ENCODE measurements at places on chromosomes 13 and 19.

GRCh38 chr19:35068941-35069634 is 27.6 kb downstream of the HPN start:
- DNase-seq = no peak

DNA sequence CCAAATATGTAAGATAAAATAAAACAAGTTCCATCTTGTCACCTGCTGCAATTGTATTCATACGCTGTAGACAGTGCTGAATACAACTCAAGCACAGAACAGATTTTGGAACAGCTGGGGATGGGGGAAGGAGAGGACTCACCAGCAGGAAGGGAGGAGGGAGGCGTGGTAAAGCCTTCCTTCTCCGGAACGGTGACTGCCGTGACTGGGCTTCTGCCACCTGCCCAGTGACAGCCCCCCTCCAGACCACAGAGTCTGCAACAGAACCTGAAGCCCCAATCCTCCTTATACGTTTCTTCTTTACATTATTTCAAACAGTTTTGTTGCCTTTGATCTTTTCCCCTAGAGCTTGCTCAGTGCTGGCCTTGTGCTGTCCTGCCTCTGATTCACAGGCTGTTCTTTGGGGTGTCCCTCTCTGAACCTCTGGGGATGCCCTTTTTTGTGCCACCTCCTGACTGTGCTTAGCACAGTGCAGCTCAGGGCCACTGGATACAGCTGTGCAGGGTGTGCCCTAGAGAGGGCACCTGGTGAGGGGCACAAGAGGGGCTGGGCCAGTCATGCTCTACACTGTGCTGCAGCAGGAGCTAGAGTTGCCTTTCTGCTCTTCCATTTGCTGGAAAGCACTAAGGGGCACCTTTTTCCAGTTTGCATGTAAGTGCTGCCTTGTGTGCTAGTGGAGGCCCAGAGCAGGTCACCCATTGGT is 213.0 kb downstream of the ZIC5 start:
- no peak for DNase-seq

- DNase-seq = no peak
Observed at GRCh38 chr13:24218977-24219376, 58.5 kb downstream of the SPATA13 start.

DNA sequence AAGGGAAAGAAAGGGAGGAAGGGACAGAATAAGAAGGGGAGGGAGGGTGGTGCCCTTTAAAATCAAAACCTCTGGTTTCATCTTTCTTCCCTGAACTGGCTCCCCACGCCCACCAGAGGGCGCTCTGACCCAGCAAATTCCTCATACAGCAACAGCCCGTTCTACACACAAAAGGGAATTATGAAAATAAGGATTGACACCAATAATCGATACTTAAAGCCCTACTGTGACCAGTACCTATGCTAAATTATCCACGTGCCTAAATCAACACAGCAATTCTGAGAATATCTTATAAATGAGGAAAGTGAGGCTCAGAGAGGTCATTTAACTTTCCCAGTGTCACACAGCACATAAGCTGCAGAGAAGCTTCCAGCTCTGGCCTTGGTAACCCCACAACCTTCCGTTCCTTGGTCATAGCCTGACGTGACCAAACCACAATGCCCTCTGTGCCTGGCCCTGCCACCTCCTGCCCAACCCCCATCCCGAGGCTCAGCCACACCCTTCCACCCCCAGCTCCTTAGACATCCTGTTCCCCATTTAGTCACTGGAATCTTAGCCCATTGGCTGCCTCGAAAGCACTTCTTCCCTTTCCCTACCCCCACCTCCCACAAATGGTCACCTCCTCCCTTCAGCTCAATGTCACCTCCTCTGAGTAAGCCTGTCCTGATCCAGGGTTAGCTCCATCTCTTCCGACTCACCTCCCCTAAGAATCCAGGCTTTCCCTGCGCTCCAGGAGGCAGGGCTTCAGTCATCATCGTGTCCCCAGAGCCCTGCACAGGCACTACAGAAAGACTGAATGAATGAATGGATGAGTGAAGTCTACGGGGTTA is 34.2 kb upstream of the PNMA8B start:
- DNase-seq = peak; percentile 71

- no peak for DNase-seq
Observed at GRCh38 chr13:31072041-31072440, 89.7 kb downstream of the HSPH1 start.

DNA sequence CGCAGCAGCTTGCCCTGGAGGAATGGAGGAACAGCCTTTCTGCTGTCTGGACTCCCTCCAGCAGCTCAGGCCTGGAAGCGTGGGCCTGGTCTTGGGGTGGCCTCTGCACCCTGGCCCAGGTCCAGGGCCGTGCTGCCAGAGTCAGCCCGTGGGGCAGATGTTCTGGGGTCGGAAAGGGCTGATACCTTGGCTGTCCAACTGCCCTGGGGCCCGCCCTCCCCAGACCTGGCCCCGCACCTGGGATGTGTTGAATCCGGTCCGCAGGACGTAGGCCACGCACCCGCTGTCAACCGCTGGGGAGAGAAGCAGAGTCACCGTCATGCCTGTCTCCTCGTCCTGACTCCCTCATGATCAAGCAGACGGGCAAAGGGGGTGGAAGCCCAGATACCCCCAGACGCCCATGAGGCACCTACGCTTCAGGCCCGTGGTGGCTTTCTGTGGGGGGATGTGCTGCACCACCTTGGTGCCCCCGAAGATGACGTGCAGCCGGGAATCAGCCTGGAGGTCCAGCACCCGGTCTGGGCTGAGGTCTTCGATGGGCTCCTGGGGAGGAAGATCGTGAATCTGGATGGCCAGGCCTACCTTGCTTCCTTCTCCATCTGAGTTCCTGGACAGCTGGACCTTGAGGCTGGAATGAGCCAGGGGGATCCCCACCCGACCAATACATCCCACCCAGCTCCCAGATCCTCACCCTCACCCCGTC is 7.7 kb downstream of the ATP13A1 start:
- DNase-seq = no peak

GRCh38 chr19:30395283-30395682 is 23.1 kb downstream of the ZNF536 start:
- DNase-seq = no peak

DNA sequence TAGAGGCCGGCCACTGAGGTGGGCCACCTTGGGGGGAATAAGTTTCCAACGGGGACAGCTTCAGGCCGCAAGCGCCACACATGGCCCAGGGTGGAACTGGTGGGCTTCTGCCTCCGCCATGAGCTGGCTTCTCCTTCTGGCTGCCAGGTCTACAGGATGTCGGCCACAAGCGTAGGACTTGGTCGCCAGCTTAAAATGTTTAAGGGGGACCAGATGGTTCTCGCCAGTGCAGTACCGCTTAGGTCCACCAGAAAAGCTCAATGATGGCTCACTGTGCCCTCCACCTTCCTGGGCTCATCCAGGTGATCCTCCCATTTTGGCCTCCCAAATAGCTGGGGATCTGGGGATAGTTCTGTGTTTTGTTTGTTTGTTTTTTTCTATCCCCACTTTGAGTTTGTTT is 38.7 kb upstream of the ZNF254 start:
- DNase-seq = no peak

DNA sequence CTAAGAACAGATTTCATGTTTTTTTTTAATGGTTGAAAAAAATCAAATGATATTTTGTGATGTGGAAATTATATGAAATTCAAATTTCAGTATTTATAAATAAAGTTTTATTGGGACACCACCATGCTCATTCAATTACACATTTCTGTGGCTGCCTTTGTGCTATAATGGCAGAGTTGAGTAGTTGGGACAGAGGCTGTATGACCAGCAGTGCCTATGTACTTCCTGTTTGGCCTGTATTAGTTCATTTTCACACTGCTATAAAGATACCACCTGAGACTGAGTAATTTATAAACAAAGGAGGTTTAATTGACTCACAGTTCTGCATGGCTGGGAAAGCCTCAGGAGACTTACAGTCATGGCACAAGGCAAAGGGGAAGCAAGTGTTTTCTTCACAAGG is 33.6 kb downstream of the AKAP11 start:
- no peak for DNase-seq

DNA sequence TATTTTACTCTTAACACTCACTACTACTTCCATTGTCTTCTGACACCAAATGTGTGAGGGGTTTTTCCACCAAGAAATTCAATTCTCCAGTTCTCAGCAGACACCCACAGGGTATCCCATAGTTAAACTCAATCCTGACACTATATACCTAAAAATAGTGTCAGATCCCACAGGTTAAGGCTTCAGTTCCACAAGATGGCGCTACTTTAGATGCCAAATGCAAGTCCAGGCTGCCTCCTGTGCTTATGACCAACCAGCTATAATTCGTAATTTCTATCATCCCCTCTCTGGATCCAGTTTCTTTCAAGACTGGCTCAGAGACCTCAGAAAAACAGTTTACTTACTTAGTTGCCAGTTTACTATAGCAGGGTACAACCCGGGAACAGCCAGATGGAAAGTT is 1146.2 kb upstream of the SPRY2 start:
- peak; percentile 12 for DNase-seq

DNA sequence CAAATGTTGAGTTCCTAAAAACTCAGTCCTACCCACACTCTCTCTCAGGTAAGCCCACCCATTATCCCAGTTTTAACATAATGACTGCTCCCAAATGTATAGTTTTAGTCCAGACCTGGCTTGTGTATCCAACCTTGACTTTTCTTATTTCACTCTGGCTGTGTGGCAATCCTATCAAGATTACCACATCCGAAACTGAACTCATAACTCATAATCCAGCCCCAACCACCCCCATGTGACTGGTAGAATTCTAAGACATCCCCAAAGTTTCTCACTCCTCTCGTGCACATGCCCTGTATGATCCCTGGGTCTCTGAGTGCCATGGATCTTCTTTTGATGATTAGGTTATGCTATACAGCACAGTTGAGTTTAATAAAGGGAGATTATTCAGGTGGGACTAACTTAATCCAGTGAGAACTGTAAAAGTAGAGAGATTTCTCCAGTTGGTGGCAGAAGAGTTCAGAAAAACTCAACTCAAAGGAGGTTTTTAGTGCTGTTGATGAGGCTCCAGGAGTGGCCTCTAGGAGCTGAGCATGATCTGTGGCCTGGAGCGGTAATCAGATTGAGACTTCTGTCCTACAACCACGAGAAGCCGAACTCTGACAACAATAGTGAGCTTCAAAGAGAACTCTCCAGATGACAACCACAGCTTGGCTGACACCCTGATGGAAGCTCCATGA is 413.4 kb downstream of the ZNF536 start:
- no peak for DNase-seq
